ENCODE measurements at places on chromosomes 2 and 18. TPM values are rescaled to one million over a fixed set of nuclear protein-coding genes. Genes with fewer than 3 reads are reported as not detected.

AKAIN1 gene
- total RNA-seq: not detected

SLC14A1 gene
- 0.95 TPM for total RNA-seq

RFX8 gene
- not detected for total RNA-seq

TRAPPC8 gene
- 57.5 TPM for total RNA-seq

CHRNG gene
- not detected for total RNA-seq

STPG4 gene
- total RNA-seq: 1.2 TPM

HNRNPLL gene
- total RNA-seq: 59.1 TPM

Data from transverse colon (tissue), 4 donors.